ENCODE measurements at places on chromosomes 12 and 14.
A peak's percentile ranks its signal among the peaks of the same experiment; 100 is the strongest.

- peak; percentile 28 for DNase-seq
Observed at GRCh38 chr12:116784238-116784612, 46.1 kb downstream of the RNFT2 start.

DNA sequence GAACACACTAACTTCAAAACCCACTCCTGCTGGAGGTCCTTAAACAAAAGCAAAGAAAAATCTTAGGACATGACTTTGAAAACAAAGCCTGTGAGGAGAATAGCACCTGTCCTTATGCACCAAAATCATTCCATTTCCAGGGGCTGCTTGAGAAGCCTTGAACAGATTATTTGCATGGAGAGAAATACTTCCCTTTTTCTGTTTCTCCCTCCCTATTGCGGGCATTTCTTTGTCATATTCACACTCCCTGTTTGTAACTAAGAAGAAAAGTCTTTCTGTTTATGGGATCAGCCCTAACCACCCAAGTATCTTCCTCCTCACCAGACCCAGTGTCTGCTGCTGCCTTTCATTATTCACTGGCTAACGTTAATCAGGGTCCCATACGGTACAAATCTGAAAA is 218.8 kb downstream of the DPF3 start:
- DNase-seq: no peak

GRCh38 chr12:12803186-12803585 is 10.0 kb upstream of the DDX47 start:
- peak; percentile 91 for DNase-seq

- no peak for DNase-seq
Observed at GRCh38 chr14:62645649-62646048, 399.6 kb downstream of the KCNH5 start.

GRCh38 chr14:58749066-58749669 is 111.4 kb downstream of the DACT1 start:
- DNase-seq: peak; percentile 87

DNA sequence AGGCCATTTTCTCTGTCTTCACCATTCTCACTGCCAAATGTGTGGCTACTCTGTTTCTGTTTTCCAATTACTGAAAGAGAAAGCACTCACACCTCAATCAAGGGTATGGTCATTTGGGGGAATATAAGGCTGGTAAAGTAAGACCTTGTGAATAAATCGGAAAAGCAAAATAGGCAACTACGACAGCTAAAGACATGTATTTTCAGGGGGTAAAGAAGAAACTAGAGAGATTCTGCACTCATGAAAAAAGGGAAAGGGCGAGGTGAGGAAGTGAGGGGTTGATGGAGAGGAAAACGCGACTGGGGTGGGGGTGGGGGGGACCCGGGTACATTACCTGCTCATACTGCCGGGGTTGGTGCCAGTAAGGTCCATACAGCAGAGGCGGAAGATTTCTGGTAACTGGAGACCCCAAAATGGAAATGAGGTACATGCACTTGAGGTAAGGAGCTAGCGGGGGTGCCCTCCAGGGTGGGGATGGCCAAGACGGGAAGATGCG is 19.3 kb downstream of the CHD8 start:
- DNase-seq: no peak

DNA sequence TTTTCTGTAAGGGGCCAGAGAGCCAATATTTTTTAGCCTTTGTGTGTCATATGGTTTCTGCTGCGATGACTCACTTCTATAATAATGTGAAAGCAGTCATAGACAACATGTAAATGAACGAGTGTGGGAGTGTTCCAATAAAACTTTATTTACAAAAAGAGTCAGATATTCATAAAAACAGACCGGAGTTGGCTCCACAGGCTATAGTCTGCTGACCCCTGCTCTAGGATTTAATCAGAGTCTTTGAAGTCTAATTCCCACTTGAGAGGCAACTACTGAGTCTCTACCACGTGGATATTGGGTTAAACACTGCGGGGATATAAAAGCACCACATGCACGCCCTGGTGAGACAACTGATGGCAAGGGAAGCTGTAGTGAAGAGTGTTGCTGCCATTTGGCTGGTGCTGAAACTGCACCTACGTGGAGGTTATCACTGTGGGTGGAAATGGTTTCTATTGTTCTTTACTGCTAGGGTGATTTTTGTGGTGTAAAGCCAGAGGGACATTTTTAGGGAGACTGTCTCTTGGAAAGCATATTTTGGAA is 3.6 kb upstream of the NINJ2 start:
- peak; percentile 69 for DNase-seq

GRCh38 chr12:1003600-1004271 is 12.7 kb downstream of the ERC1 start:
- no peak for DNase-seq

DNA sequence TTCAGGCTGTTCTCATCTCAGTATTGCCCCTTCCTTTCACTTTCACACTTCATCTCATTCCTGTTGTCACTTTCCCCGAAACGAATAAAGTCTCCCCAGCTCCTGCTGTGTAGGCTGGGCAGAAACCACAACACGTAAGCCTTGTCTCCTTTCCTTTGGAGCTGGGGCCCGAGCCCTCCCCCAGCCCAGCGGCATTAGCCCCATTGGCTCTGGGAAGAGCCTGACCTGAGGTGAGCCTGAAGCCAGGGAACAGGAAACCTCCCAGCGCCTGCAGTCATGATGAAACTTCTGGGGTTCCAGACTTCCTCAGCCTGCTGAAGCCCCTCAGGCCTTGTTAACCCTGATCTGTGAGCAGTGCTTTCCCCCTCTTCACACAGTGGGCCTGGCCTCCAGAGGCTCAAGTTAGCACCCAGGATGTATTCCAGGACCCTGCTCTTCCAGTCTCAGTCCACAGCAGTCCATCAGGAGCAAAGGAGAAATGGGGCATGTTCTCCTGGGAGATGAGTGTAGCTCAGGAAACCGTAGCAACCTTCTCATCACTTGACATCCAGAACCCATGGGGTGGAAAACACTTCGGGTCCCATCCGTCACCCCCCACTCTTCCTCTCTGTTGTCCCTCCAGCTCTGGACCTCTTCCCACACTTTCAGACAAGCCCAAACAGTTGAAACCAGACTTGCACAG is 21.8 kb downstream of the VASH1 start:
- no peak for DNase-seq

GRCh38 chr12:98997899-98998298 is 352.8 kb downstream of the APAF1 start:
- no peak for DNase-seq

- no peak for DNase-seq
Observed at GRCh38 chr14:90381011-90381786, 15.6 kb upstream of the CALM1 start.

DNA sequence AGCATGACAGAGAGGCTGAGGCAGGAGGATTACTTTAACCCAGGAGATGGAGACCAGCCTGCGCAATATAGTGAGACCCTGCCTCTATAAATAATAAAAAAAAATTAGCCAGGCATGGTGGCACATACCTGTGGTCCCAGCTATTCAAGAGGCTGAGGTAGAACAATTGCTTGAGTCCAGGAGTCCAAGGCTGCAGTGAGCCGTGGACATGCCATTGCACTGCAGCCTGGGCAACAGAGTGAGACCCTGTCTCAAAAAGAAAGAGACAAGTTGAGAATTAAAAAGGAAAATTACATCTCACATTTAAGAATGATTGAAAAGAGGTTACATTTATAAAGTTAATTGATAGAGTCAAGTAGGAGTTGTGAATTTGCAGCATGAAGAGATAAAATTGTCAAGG is 91.4 kb upstream of the TMPO start:
- DNase-seq: no peak

DNA sequence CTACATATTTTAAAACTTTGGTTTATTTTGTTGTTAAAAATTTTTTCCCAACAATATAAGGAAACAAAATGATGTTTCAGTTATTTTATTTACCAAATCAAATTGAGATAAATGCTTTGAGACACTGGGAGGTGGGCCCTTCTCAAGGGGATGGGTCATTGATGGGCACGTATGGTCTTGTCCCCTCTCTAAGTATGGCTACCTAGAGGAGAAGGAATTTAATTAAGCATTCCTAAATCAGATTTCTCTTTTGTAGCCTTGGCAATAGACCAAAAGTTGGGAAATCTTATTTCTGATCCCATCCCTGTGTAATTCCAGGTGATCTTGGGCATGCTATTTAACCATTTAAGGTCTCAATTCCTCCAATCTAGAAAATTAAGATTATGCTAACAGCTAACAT is 79.0 kb downstream of the SCN8A start:
- DNase-seq: no peak

DNA sequence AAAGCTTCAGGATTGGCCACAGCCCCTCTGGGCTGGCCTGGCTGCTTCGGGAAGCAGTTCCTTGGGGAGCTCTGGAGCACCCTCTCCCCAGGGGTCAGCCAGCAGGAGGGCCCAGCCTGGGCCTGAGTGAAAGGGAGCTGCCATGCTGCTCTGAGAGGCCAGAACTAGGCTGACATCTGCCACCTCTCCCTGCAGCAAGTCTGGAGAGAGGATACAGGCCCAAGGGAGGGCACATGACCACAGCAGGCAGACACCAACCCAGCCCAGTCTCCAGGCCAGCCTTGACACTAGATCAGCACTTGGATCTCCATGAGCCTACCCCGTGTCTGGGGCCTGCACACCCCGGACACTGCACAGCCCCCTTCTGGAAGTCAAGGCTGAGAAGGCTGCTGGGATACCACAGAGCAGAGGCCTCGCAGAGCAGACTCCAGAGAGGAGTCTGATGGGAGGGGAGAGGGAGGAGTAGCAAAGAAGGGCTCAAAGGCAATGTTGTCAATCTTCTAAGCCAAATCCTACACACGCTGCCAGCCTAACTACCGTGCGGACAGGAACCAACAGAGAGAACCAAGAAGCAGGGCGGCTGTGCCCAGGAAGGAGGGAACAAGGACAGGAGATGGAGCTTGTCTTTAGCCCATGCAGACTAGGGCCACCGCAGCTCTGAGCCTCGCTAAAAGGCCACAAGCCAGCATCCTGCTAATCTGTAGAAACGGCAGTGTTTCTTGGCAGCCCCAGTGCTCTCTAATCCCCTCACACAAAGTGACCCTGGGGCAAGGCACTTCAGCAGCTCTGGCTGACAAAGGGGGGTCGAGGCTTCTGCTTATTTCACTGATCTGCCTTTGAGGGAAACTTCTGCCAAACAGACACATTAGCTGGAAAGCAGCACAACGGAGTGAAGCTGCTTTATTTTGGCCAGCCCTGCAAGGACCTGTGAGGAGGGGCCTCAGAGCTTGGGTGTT is 12.9 kb downstream of the COL2A1 start:
- DNase-seq: no peak

DNA sequence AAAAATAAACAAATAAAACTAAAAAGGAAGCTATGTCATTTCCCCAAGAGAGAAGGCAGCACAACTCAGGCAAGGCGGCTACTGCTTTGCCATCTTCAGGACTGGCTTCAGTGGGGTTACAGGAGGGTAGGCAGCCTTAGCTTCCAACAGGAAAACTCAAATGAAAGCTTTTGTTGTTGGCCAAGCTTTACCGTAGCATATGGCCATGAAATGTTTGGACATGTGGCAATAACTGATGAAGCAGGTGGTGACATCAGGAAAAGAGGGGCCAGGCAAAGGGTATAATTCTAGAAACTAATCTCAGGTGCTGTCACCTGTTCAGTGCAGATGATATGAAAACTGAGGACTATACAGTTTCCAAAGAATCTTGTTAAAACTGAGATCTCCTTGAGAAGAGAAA is 22.8 kb upstream of the NPFF start:
- no peak for DNase-seq

DNA sequence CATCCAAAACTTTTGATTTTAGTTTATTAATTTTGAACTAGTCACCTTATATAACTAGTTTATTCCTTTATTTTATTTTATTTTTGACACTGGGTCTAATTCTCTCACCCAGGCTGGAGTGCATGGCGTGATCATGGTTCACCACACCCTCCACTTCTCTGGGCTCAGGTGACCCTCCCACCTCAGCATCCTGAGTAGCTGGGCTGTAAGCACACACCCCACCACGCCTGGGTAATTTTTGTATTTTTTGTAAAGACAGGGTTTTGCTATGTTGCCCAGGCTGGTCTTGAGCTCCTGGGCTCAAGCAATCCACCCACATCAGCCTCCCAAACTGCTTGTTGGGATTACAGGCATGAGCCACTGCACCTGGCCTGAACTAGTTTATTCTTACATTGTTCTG is 17.3 kb downstream of the PCNX1 start:
- no peak for DNase-seq

DNA sequence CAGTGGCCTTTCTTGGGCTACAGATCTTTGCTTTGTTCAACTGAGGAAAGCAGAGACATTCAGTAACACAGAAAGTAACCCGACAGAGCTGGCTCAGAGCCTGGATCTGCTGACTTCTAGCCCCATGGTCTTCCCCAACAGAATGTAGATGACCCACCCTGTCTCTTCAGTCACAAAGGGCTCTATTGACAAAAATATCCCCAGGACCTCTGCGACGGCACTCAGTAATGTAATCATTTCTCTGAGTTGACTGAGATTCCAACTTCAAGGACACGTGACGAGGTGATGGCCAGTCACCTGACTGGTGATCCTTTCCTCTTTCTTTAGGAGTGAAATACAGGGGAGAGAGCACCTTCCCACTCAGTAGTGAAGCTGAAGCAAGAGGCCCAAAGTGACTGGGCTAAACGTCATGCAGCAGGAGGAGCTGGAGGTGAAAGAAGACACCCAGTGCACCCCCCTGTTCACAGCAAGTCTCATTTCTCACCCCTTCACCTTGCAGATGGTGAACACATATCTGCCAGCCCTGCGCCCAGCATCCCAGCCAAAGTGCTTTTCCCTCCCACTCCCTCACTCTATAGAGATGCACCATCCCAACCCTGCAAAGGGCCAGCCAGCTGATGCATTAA is 179.2 kb upstream of the EGLN3 start:
- no peak for DNase-seq

GRCh38 chr12:15050659-15051058 is 77.8 kb downstream of the PDE6H start:
- no peak for DNase-seq

- DNase-seq: peak; percentile 88
Observed at GRCh38 chr12:114668151-114668885, 15.7 kb downstream of the TBX3 start.

GRCh38 chr12:118302053-118302452 is 70.7 kb downstream of the TAOK3 start:
- DNase-seq: no peak

DNA sequence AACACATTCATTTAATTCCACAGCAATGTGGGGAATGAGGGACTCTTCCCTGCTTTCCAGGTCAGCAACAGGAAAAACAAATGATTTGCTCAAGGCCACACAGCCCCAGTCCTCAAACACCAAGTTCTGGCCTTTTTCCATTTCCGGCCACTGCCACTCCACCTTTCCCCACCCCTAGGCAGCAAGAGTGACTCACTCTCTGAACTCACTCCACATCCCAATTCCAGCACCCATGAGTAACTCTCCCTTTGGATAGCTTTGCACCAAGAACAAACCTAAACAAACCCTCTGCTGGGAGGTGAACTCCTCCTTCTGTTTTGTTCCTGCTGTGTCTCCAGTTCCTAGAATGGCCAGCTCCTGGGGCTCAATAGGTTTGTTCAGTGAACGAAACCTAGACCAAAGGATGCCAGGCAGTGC is 30.4 kb upstream of the PLEKHG6 start:
- DNase-seq: peak; percentile 97

DNA sequence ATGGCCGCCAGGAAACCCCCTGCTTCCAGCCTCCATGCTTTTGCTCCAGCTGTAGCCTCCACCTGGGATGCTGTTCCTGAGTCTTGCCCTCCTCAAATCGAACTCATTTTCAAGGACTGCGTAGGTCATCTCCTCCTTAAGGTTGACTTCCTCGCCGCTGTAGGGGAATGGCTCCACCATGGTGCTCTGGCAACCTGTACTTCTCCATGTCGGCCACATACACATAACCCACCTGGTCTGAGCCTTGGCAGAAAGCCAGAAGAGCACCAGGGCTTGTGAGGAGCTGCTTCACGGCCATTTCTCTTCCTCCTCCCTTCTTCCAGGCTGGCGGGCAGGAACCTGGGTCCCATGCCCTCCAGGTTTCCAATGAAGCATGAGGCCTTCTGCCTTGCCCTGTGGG is 36.7 kb upstream of the BEGAIN start:
- no peak for DNase-seq

Data from RKO (cell line).